ENCODE measurements at places on chromosomes 4 and X.

- DNase-seq: peak; percentile 75
Measured at GRCh38 chrX:11724122-11725017, 33.7 kb upstream of the MSL3 start.

GRCh38 chr4:17583276-17583675 lies 6.3 kb downstream of the LAP3 start:
- DNase-seq: no peak

DNA sequence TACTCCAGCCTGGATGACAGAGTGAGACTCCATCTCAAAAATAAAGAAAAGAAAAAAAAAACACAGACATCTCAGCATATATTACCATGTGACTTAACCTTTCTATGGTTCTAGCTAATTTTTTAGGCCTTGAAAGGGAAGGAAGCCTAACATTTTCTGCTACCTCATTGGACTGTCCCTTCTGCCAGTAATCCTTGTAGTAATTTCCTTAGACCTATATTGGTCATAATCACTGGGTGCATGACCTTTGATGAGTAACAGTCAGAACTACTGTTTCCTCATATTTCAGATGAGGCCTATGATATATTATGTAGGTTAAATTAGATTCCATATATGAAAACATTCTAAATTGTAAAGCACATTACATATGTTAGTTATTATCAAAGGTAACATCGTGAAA lies 9.6 kb downstream of the XIAP start:
- DNase-seq: no peak

- DNase-seq: no peak
Measured at GRCh38 chr4:54571293-54572151, 86.2 kb upstream of the KIT start.

- no peak for DNase-seq
Measured at GRCh38 chr4:55503169-55503568, 43.5 kb downstream of the CLOCK start.

DNA sequence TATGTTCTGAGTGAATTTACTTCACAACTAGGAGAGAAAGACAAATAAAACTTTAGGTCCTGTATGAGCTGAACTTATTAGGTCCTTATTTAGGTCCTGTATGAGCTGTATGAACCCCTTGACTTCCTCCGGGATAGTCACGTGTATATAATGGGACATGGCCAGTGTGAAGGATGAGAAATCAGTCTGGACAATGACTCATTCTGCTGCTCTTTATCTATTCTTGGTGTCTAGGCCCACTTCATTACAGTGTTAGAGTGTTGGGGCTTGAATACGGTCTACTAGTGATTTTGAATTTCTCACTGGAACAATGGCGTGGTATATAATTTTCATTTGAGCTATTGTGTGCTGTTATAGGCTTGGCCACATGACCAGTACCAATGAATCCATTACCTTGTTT lies 21.9 kb downstream of the STK26 start:
- no peak for DNase-seq

GRCh38 chr4:186906722-186907121 lies 183.1 kb upstream of the FAT1 start:
- no peak for DNase-seq

- no peak for DNase-seq
Measured at GRCh38 chr4:136731025-136731424, 801.3 kb downstream of the PCDH18 start.
